ENCODE measurements at places on chromosomes 6 and 20.

GRCh38 chr6:12467706-12468670, 177.8 kb downstream of the EDN1 start:
- DNase-seq: no peak

- DNase-seq: no peak
Observed at GRCh38 chr6:77055711-77056110, 407.6 kb downstream of the HTR1B start.

DNA sequence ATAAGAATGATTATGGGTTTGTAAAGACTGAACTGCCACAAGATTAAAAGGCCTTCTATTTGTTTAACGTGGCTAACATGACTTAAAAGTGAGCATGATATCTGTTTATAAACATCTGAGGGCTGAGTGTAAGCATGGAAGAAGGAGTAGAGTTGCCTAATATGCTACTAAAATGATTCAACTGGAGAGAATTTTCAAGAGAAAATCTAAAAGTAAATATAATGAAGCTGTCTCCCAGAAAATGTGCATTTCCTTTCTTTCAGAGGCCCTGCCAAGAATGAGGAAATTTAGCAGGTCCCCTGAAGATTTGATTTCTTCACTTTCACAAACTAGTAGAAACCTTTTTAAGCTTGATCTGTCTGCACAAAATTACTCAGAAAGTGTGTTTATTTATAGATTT, 4.2 kb upstream of the EYA4 start:
- no peak for DNase-seq

DNA sequence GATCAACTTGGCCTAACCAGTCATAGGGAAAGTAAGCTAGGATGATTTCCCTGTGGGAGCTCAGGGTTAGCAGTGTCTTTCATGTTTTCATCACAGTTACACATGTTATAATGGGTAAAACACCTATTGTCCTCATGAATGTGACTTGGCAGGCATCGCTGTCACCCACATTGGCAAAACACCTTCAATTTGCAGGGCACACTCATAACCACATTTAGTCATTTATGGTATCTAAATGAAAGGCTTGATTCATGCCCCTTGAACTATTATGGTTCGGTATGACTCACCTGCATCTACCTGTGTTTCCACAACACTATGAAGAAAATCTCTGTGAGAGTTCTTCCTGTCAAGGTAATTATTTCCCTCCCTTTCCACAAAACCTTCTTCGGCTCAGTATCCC, 49.2 kb downstream of the FRK start:
- DNase-seq: no peak

- DNase-seq: no peak
Observed at GRCh38 chr6:106913676-106914280, 60.8 kb downstream of the CD24 start.

DNA sequence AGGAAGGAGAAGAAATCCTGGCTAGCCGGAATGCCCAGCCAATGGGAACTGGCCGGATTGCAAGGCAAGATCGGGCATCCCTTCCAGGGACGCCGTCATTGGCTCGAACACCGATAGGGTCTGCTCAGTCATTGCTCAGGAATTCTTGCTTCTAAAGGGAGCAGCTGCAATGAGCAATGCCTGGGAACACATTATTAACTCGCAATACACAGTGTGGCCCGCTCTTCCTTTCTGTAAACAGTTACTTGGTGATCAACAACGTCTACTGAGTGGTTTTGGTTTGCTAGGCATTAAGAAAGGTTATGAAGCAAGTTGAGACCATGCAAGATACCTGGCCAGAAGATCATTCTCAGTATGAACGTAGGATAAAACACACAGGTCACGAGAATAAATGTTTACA, 165.4 kb upstream of the CITED2 start:
- no peak for DNase-seq

- DNase-seq: no peak
Observed at GRCh38 chr6:105257340-105257739, 77.5 kb upstream of the POPDC3 start.

DNA sequence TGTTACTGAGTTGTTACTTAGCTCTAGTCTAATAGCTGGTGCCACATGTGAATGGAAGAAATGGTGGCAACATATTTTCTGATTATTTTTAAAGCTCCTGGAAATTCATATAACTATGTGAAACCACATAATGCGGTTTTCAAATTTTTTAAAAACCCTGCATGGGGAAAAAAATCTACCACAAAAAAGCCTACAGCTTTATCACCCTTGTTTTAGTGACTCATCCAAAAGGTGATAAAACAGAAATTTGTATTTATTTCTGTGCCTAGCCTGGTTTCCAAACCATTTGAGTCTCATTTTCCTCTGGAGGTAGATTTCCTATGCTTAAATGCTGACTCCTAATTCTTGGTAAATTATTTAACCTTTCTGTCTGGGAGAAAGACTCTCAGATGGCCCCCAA, 5.4 kb upstream of the FBXO30 start:
- no peak for DNase-seq

DNA sequence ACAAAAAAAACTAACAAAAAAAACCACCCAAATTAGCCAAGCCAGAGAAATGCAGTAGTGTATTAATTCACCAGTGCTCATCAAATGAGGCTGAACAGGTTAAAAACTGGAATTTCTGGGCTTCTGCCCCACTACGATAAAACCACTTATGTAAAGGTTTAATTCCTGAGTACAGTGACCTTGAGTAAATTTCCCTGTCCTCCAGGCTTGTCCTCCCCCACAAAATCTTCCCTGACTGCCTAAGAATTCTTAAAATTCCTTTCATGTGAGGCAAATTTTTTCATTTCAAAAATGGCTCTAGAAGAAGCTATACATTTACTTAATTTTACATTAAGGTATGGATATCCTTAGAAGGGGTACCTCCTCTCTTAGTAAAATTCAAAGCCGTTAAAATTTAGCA, 80.1 kb upstream of the ID4 start:
- no peak for DNase-seq

DNA sequence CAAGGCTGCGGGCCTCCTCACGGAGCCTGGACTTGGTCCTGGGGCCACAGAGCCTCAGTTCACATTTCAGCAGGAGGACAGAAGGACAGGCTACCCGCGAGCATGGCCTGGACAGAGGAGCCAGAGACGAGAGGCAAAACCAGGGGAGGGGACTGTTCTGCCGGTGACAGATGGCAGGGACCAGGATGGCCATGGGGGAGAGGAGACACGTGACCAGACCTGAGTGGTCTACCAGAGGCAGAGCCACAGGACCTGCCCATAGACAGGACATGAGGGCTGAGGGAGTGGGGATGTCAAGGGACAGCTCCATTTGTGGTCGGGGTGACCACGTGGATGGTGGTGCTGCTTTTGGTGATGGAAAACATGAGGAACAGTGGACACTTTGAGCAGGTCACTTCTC, 207.9 kb downstream of the NFATC2 start:
- DNase-seq: no peak

- DNase-seq: no peak
Observed at GRCh38 chr6:36927691-36928546, 26.6 kb upstream of the PI16 start.

GRCh38 chr6:149095842-149096241, 221.7 kb upstream of the TAB2 start:
- DNase-seq: no peak

DNA sequence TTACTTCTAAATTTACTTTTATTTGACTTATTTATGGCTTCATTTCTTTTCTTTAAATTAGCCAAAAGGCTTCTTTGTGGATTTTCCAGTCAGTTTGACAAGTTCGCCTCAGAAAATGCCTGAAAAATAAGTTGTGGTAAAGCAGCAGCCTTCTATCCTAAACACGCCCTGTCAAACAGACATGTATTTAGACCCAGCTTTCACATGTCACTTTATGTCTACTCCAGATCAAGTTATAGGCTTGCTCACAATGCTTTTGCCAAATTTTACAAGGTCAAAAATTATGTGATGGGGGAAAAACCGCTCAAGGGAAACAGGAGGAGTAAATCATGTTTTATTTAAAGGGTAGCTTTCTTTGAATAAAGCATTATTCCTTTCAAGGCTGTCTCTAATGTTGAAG, 615.0 kb downstream of the HDGFL1 start:
- no peak for DNase-seq

DNA sequence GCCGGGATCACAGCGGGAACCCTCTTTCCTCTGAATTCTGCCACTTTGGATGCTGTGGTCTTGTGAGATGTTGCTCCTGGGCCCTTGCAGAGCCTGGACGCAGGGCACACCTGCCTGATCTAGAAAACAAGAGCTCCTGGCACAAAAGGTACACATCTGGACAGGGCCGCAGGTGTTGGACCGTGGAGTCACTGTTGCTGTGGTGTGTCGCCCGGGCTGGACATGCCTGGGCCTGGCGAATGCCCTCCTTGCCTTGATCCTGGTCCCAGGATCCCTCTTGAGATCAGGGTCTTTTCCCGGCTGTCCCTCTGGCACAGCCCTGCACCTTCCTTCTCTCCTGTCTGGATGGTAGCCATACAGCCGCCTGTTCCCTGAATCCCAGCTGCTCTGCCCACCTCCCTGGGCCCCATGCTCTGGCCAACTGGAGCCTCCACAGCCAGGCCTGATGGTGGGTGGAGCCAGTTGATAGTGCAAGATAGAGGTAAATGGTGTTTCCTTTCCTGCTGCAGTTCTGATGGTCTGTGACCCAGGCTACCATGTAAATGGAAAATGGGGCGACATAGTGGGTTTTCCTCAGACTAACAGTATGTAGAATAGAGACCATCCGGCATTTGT, 5.0 kb downstream of the FOXP4 start:
- DNase-seq: no peak

- DNase-seq: no peak
Observed at GRCh38 chr6:111590209-111590980, 15.3 kb downstream of the TRAF3IP2 start.

DNA sequence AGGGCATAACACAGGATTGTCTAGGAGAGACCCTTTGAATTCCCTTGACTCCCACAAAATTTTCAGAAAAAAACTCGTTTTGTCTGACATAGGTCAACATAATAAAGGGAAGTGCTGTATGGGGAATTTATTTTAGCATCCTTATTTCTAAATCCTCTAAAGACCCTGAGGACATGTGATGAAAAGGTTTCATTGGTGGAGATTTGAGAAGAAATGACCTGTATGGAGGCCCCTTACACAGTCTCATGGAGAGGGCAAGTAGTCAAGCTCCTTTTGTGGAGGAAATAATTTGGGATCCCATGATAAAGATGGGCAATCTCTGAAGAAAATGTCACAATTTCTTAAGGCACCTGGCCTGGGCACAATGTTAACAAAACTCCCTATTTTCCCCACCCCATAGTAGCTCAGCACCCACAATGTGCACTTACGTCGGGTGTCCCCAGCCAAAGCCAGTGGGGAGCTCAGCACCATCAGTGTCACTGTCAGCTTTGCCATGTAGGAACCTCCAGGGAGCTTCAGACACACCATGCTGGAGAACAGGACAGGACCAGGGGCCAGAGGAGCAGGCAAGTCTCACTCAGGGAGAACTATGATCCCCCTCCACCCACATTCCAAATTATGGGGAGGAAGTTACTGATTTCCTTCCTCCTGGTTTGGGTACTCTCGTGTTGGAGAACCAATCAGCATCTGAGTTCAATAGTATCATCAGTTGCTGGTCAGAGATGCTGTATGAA, at the start of gene HLA-DRB5:
TSS of gene HLA-DRB5 (minus strand) at position 591 of the 734 bp plus-strand sequence. CDS start at position 528, 63 bp downstream.
- DNase-seq: no peak

- DNase-seq: no peak
Observed at GRCh38 chr6:98924647-98925046, 23.1 kb downstream of the FBXL4 start.

DNA sequence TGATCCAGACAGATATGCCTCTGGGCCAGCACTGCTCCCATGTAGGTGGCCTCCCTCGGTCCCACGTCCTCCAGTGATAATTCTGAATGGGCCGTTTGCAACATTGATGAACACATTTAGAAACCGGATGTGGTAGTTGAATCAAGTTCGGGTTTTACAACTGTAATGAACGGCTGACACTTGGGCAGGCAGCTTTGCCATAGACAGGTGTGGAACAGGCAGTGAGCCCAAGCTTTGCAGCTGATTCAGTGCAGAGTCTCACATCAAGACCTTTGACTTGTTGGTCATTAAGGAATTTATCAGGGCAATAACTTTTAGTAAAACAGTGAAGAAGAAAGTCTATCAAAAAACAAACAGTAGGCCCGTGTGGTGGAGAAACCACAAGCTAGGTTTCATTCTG, 466.6 kb upstream of the AGPAT4 start:
- DNase-seq: no peak

DNA sequence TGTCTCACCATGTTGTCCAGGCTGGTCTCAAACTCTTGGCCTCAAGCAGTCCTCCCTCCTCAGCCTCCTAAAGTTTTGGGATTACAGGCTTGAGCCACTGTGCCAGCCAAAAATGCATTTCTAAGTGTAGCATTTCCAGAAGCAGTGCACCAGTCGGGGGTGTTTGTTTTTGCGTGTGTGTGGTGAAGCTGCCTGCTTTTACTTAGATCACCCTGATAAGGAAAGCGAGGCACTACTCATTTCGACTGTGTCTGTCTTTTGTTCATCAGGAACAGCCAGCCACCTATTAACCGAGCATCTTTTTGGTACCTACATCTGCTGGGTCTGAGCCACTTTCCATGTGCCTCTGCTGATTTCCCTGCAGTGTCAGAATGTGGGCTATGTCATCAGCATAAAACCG, 18.7 kb downstream of the SIRT5 start:
- DNase-seq: no peak

DNA sequence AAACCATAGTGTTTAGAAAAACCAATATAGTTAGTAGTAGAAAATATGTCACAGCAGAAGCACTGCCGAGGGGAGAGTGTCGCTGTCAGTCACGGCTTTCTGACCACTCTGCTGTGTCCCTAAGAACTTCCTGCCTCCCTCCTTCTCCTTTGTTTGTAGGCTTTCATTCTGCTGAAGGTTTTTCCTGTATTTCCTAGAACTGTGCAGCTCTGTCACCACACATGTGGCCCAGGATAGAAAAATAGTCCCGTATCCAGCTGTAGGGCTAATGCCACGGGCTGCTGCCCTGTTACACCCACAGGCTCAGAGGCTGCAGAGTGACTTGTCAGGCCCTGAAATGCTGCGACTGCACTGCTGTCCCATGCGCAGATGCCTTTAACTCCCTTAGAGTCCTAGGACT, 52.6 kb upstream of the SYNJ2 start:
- DNase-seq: no peak

DNA sequence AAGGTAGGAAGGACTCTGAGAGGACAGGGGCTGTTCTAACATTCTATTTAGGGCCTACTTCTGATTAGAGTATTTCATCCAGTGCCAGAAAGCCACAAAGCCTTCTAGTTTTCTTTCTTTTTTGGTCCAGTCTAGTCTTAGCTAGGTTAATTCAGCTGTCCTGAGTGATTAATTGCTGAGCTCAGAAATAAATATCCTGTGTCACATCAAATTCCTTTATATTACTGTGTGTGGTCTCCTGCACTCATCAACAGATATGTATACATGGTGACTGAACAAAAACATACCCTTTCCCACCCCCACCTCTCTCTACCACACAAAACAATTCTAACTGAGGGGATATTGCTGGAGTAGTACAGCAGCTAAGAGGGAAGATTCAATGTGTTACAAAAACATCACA, 601.5 kb upstream of the NRSN1 start:
- DNase-seq: no peak

Measured in stimulated activated CD4-positive, alpha-beta T cell treated with anti-CD3 and anti-CD28 coated beads, Interleukin-1b, Interleukin-23, amount 100 ng/mL, for 1 hour (primary cell).